ENCODE measurements at places on chromosomes 7 and 10.

DNA sequence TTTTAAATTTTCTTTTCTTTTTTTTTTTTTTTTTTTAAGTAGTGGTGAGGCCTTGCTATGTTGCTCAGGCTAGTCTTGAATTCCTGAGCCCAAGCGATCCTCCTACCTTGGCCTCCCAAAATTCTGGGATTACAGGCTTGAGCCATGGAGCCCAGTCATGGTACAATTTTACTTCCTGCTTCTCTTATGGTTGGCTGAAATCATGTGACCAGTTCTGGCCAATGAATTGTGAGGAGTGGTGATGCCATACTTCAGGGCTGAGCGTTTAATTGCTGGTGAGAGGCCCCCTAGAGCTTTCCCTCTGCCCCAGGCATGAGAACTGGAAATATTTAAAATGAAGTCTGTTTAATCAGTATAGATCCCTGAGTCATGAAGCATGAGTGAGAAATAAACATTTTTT is 22.2 kb upstream of the BAIAP2L1 start:
- DNase-seq = peak; percentile 30

GRCh38 chr7:38318803-38319416 is 45.5 kb upstream of the TARP start:
- DNase-seq = peak; percentile 77

DNA sequence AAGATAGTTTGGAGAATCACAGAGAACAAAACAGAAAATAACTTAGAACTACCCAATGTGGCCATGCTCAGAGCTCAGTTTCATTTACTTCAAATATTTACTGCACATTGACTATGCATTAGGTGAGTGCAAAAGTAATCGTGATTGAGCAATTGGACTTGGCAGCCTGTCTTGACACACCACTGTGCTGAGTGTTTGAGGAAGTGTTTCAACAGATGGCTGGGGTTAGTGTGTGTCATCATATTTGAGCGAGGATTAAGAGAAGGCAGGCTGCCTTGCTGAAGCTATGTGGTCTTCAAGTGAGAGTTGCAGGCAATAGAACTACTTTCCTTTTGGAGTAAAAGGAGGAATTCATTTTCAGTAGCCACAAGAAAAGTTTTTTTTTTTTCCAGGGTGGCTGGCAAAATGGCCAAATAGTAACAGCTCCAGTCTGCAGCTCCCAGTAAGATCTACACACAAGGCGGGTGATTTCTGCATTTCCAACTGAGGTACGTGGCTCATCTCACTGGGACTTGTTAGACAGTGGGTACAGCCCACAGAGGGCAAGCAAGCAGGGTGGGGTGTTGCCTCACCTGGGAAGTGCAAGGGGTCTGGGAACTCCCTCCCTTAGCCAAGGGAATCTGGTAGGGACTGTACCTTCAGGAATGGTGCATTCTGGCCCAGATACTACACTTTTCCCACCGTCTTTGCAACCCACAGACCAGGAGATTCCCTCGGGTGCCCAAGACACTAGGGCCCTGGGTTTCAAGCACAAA is 37.6 kb downstream of the AKR1C4 start:
- DNase-seq = peak; percentile 100

GRCh38 chr7:114886241-114886640 is 35.7 kb upstream of the MDFIC start:
- DNase-seq = no peak

- no peak for DNase-seq
Measured at GRCh38 chr10:79152423-79152817, 83.7 kb downstream of the ZMIZ1 start.

GRCh38 chr7:22350466-22351328 is 6.3 kb downstream of the RAPGEF5 start:
- no peak for DNase-seq

DNA sequence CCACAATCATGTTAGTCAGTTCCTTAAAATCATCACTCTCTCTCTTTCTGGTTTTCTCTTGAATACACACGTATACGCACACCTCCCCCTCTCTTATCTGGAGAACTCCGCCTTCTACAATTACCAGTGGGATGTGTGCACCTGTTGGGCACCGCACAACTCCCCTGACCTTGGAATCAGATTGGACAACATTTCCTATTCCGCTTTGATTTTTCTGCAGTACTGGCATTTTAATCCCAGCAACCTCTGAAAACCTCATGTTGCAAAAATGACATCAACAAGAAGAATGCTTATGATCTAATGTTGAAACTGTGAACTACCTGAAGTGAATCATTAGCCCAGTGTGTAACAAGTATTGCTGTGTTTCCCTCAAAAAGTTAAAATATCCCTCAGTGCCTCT is 109.6 kb downstream of the KIAA1217 start:
- no peak for DNase-seq

- DNase-seq = peak; percentile 75
Measured at GRCh38 chr10:14553448-14553847, 221.2 kb downstream of the FAM107B start.

DNA sequence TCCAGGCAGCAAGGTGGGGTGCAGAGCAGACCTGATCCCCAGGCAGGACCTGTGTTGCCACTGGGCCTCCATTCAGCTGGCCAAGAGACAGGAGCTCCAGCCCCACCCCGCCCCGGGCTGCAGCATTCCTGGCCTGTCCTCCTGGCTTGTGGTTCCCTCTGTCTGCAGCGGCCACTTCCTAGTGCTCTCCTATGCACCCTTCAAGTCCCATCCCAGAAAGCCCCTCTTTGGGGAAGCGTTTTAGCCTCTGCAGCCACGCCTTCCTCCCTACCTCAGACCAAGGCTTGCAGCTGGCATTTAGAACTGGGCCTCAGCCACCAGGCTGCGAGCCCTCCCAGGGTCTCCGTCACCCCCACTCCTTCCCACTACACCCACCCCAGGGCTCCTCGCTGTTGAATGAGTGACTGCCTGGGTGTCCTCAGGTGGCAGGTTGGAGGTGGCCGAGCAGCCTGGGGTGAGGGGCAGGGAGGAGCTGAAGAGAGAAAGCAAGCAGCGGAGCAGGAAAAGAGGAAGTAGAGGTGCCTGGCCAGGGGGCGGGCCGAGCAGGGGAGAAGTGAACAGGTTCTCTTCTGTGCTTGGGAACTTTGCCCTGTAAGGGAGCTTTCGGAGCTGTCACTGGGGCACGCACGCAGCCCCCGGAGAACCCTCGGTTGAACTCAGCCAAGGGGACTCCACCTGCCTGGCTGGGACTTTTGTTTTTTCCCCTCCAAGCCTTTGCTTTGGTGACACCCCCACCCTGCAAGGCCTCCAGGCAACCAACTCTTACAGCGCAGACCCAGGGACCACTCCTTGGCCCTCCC is 109.1 kb upstream of the TNRC18 start:
- DNase-seq = peak; percentile 81

GRCh38 chr10:101817337-101818118 is 716 bp downstream of the OGA start:
- peak; percentile 47 for DNase-seq

DNA sequence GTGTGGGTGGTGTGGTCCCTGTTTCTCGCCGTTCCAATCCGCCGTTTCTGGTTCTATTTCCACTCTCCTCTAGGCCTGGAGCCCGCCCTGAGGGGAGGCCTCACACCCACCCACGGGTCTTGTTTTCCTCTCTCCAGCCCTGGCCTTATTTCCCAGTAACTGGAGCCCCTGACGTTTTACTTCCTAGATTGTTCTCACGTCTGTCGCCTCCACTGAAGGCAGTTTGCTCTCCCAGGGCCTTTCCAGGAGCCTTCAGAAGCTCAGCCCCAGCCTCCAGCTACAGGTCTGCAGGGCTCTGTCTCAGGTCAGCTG is 30.6 kb downstream of the CFAP46 start:
- no peak for DNase-seq

- no peak for DNase-seq
Measured at GRCh38 chr10:123835575-123835974, 56.0 kb downstream of the CPXM2 start.

DNA sequence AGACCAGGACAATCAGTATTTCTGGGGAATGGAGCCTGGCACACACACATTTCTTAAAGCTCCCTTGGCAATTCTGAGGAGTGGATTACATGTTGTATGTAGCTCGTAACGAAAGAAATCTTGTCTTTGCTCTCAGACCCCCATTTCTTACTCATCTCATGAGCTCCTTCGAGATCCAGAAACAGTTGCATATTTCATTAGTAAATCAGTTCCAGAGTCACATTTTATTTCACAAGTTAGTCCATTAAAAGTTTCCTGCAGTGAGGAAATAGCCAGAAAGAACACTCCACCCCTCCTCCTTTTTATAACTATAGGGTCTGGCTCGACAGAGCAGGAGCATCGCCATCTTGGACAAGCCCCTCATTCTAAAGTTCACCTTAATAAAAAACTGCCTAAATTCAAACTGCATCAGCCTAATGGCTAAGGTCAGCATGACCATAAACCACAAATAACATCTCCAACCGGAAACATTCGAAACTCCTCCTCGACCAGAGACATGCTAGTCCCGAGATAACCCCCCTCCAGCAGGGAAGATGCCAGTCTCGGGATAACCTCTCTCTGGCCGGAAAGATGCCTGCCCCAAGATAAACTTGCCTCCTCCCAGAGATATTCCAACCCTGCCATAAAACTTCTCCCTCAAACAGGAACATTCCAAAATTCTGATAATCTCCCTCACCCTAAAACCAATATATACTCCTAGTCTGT is 7.4 kb downstream of the EGFR start:
- DNase-seq = no peak

GRCh38 chr10:51886438-51887068 is 187.2 kb upstream of the CSTF2T start:
- no peak for DNase-seq

DNA sequence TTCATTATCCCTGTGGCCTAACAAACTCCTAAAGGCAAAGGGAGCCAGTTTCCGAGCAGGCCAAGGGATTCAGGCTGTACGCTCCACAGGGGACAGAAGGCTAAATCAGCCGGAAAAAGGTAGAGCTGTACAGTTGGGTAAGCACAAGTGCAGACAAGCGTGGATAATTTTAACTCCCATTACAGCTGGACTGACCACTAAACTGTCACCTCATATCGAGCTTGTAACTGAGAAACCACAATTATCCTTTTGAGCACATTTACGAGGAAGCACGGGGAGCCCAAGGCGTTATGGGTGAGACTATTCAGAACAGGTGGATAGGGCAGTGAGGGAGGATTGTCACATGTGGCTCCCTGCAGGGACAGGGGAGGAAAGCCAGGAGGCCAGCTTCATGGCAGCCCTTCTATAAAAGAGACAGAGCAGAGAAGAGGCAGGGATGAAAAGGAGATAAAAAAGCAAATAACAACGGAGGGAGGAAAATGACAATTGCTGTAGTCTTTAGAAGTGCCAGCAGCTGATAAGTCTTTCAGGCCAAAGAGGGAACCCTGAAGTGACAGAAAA is 288.0 kb downstream of the FGFR2 start:
- no peak for DNase-seq

DNA sequence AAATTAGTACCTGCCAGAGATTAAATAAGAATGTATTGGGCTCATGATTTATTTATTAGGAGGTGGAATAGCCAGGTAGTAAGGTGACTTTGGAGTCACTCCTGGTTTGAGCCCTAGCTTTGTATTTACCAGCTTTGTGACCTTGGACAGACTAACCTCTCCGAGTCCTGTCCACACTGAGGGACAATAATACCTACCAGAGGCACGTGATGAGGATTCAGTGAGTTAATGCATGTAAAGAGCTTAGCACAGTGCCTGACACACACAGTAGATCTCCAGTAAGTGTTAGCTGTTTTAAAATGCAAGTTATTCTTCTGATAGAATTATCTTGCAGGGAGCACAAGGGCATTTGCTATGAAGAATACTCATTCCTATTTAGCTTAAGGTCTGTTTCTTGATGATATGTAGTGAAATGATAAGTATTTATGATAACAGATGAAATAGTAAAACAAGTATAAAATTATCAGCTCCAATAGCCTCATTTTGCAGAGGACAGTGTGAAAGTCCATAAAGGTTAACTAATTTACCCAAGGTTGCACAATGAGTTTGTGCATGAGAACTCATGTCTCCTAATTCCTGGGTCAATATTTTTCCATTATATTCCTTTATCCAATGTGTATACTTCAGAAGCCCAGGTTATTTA is 36.4 kb downstream of the RABGEF1 start:
- no peak for DNase-seq

GRCh38 chr10:101217450-101218281 is 11.6 kb downstream of the LBX1 start:
- no peak for DNase-seq

DNA sequence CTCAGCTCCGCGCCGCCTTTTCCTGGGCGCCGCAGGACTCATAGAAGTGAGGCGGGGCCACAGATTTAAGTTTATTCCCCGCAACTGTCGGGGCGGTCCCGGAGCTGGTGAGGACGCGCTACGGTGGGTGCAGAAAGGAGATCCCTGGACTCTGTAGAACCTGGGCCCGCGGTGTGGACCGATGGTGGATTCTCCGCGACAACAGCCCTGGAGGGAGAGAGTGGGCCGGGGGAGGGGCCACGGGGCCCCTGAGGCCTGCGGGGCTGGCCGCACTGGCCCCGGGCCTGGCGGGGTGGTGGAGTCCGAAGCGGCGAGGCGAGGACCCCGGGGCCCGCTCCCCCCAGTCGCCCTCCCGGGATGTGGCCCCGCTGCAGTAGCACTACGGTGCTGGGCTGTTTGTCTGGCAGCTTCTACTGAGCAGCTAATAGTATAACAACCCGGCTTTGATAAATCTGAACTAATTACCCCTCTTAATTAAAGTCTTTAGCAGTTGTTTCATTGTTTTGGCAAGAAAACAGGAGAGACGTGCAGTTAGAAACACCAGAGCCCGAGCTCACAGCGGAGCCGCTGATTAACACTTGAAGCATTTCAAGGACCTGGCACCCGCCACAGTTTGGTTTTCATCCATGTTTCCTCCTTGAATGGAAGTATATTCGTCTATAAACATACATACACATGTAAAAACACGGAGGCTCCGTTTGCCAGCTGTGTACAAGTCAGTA is 4.2 kb downstream of the FEZF1 start:
- no peak for DNase-seq
